ENCODE measurements at places on chromosomes 3 and 15.

- no peak for DNase-seq
Measured at GRCh38 chr3:15500107-15500724, 21.3 kb downstream of the COLQ start.

- DNase-seq, result no peak
Measured at GRCh38 chr3:60919296-60919695, 332.0 kb downstream of the FHIT start.

DNA sequence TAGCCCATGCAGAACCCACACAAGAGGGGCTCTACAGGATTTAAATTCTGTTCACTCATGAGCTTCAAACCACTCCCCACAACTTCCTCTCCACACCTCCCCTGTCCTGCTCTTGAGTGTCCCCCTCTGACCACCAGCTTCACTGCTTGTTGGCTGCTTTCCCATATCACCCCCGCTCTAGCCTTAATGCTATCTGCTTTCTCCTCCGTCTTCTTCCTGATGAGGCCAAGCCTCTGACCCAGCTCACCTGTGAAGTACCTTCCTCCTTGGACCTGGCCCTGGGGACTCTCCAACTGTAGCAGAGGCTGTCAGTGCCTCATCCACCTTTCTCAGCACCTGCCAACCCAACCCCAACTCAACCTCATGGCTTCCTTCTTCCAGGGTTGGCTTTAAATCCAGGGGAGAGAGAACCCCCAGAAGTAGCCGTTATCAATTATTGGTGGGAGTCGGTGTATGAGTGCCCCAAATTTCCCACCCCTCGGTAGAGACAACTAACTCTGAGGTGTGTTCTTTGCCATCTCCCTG, 174.8 kb downstream of the MINAR1 start:
- no peak for DNase-seq

GRCh38 chr15:98083203-98083910, 122.9 kb downstream of the ARRDC4 start:
- DNase-seq, result no peak

- peak; percentile 55 for DNase-seq
Measured at GRCh38 chr15:92429378-92430068, 35.8 kb downstream of the ST8SIA2 start.

GRCh38 chr3:172333042-172333377, 115.2 kb downstream of the GHSR start:
- no peak for DNase-seq

- no peak for DNase-seq
Measured at GRCh38 chr3:152302521-152303021, 33.8 kb downstream of the MBNL1 start.

GRCh38 chr15:40353697-40354096, 2.9 kb downstream of the PHGR1 start:
- DNase-seq, result no peak

DNA sequence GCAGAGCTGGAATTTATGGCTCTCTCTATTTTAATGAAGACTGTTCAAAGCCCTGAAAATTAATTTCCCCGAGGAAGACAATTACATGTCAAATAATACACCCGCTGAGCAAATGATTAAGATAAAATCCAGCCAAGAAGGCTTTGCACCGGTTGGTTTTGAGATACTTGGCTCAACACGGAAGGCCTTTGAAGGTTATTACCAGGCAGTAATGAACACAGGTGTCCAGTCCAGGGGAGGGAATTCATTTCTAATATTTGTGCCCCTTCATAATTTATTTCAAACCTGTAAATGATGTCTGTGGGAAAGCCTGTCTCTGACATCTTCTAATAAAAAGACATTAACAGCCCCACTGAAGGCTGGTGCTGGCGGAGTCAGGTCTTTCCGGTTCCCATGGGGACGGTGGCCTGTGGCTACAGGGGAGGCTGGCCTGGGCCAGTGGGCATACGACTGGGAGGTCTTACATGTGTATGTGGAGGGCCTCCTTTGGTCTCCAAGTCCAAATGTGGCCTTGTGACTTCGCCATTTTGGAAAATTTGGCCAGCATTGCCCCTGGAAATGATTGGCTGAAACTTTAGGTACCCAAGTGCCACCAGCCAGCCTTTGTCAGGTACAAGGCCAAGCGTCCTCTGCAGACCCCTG, 49.9 kb upstream of the IQSEC1 start:
- no peak for DNase-seq

DNA sequence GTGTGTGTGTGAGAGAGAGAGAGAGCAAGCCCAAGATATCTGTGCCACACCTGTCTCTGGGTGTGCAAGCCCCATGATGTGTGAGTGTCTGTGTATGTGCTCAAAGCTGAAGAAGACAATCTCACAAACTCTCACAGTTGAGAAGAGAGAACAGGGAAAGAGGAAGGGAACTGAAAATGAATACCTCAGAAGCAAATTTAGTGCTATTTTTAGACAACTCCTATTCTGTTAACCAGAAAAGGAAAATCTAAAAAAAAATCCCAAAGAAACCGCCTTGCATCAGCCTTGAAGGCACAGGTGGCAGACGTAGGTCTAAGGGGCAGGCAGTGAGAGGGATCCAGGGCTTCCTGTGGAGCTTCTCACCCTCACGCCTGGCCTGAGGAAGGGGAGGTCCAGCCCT, 47.8 kb downstream of the ATP2B2 start:
- no peak for DNase-seq

GRCh38 chr3:149600634-149601033, 57.2 kb downstream of the WWTR1 start:
- no peak for DNase-seq

GRCh38 chr3:165568907-165569462, 268.2 kb downstream of the BCHE start:
- no peak for DNase-seq

- no peak for DNase-seq
Measured at GRCh38 chr3:134932035-134932434, 137.0 kb downstream of the EPHB1 start.

DNA sequence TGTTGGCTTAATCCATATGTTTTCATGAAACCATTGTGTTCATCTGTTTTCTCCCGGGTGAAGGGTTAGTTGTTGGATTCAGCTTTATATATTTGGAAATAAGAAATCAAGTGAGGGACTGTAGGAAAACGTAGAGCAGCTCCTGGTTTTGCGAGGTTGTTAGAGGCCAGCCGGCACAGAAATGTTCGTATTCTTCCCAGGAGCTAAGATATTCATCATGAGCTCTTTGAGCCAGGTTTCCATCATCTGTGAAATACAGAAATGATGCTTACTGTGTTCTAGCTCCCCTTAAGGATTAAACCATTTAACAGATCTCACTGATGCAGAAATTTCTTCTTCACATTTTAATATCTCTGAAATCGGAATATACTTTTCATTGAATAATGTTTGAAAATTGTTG, 235.5 kb downstream of the PTPRG start:
- no peak for DNase-seq

GRCh38 chr3:17830788-17831187, 88.4 kb upstream of the TBC1D5 start:
- no peak for DNase-seq

GRCh38 chr3:116809208-116809607, 99.6 kb downstream of the TUSC7 start:
- DNase-seq, result no peak

GRCh38 chr15:71809346-71809745, 1.0 kb upstream of the NR2E3 start:
- DNase-seq, result no peak

GRCh38 chr3:106533093-106533787, 664.4 kb upstream of the CBLB start:
- DNase-seq, result no peak

- DNase-seq, result no peak
Measured at GRCh38 chr3:136152176-136152843, 43.8 kb downstream of the MSL2 start.

DNA sequence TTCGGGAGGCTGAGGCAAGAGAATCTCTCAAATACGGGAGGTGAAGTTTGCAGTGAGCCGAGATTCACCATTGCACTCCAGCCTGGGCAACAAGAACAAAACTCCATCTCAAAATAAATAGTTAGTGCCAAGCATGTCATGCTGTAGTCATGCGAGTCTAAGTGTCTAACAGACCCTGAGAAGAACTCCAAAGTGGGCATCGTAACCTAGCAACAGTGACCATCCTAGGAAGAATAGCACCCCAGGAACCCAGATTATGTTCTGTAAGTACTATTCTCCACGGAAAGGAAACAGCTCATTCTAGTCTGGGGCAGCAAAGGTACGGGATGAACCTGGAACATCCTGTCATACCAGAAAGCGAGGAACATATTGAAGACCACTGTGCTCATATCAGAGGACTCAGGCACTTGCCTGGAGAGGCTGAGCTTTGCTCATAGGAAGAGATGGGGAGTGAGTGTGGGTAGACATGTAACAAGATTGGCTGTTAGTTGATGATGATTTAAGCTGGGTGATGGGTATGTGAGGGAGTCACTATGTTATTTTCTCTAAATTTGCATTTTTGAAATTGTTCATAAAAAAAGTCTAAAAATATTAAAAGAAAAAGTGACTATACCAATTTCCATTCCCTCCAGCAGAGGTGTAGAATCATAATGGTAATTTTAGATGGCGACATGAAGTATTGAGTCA, 31.7 kb downstream of the BCL2L10 start:
- no peak for DNase-seq

DNA sequence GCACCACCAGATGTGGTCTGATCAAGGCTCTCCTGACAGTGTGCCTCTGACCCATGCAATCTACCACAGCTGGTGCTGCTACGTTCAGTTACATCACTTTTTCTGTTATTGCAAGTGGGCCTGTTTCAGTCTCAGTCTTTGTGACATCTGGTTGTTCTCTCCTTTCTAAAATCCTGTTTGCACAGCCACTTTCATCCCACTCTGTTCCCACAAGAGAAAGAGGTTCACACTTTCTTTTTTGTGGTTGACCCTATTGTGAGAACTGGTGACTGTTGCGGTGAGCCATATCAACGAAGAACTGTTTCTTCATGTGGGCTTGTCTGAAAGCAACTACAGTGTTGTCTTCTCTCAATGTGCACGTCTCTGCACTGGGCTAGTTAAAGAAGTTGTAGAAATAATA, 342.8 kb upstream of the ARPP21 start:
- DNase-seq, result no peak

- no peak for DNase-seq
Measured at GRCh38 chr3:144351773-144352365, 380.2 kb downstream of the DIPK2A start.

- no peak for DNase-seq
Measured at GRCh38 chr3:145089337-145089736, 1071.6 kb downstream of the PLOD2 start.

- DNase-seq, result no peak
Measured at GRCh38 chr3:89522155-89522554, 414.7 kb downstream of the EPHA3 start.

GRCh38 chr15:37101980-37102304, 1.6 kb upstream of the MEIS2 start:
- DNase-seq, result no peak

GRCh38 chr15:99475754-99476412, 89.9 kb upstream of the MEF2A start:
- DNase-seq, result no peak

DNA sequence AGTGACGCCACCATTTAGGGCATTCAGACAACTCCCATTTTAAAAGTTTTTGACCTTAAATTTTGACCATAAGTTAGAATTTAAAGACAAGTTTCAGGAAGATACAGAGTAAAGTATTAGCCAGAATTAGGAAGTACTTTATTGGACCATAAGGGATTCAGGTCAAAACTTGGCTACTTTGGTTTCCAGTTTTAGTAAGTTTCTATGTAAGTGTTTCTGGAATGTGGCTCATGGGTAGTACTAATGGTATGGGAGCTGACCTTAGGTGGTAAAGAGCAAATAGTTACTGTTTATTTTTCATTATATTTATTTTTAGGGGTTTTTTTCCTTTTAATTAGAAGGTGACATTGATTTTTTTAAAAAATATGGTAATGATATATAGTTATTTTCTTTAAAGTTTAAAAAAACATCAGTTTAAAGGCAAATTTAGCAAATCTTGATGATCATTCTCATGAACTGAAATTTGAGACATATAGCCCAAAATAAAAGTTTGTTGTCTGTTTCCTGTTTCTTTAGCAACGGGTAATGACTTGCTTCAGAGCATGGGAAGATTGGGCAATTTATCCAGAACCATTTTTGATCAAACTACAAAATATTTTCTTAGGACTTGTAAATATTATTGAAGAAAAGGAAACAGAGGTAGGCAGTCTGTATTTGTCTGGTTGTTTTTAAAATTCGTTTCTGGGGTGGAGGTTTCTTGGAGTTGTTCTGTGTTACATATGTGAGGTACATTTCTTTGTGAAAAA, 34.3 kb downstream of the U2SURP start:
- no peak for DNase-seq

DNA sequence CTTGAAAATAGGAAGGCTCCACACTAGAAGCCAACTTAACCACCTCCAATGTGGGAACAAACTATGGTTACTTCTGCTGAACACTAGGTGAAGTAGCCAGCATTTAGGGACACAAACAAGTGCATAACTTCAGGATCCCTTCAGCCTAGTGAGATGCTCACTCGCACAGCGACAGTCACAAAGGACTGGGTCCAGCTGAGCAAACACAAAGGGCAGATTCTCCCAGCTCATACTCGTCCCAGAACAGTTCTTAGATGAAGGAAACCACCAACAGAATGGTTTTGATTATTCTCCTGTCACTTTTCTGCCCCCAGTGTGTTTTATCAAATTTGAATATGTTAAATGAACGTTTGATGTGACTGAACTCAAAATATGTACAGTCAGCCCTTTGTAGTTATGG, 201.6 kb downstream of the KCNAB1 start:
- DNase-seq, result no peak

GRCh38 chr3:152650177-152650576, 184.8 kb upstream of the P2RY1 start:
- no peak for DNase-seq

- DNase-seq, result no peak
Measured at GRCh38 chr3:49803465-49804140, 542 bp downstream of the INKA1 start.

DNA sequence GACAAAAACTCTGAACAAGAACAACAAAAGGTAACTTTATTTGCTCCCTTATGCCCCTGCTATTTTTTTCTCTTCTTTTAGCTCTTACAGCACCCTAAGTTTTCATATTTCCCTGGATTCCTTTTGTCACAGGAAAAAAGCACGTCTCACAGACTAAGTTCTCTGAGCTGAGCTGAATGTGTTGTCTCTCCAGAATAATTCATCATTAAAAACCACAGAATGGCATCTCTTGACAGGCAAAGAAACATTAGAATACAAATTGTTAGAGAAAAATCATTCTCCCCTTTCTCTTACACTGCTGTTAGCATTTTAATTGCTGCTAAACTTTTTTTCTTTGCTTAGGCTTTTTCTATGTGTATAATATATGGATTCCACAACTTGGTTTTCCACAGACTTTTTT, 48.7 kb upstream of the SECISBP2L start:
- no peak for DNase-seq

DNA sequence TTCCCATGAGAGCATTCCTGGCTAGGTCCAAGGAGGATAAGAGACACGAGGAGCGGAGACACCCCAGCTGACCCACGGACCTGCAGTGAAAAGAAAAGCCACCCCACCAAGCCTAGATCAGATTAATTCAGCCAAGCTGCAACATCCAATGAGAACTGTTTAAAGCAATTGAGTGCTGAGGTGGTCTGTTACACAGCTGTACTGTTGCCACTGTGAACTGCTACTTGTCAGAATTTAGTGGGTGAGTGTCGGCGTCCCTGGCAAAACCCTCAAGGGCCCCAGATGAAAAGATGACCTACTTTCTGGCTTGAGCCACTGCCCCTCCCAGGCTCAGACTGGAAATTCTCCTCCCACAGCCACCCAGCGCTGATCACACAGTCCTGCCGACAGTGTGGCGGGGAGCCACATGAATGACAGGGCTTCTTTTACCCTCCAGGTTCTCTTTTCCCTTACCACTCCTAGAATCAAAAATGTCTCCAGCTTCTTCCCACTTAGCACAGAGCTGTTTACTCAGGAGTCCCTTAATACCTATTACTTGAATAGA, 26.4 kb upstream of the KBTBD12 start:
- no peak for DNase-seq

Measured in NT2/D1 (cell line).